ENCODE measurements at places on chromosomes 16 and 17.
A peak's percentile ranks its signal among the peaks of the same experiment; 100 is the strongest.

GRCh38 chr16:29641561-29641960, 21.5 kb upstream of the SPN start:
- DNase-seq, result no peak

- peak; percentile 57 for DNase-seq
These were observed 32.8 kb downstream of the CACNA1G start for GRCh38 chr17:50593321-50593720.

DNA sequence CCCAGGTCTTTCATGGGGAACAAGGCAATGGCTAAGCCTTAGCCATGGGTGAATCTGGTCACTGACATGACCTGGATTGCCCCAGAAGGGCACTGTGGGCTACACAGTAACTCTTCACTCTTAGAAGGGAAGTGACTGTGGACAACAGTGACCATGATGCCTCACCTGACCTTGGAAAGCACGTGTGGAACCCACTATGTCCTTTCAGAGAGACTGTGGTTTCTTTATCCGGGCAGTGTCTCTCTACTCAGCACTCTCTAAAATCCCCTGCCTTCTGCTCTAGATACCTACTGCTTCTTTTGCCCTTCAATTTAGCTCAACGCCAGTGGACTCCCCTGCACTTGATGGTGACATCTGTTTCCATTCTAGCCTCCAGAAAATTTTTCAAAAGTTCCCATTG, 66.1 kb upstream of the ANKFN1 start:
- DNase-seq, result no peak

- DNase-seq, result no peak
These were observed 210.2 kb downstream of the PARN start for GRCh38 chr16:14419817-14420216.

GRCh38 chr16:55478827-55479429, at the start of gene MMP2:
TSS of gene MMP2 (plus strand) at chr16:55479198. CDS start at chr16:55479480, 282 bp downstream.
- DNase-seq, result no peak

DNA sequence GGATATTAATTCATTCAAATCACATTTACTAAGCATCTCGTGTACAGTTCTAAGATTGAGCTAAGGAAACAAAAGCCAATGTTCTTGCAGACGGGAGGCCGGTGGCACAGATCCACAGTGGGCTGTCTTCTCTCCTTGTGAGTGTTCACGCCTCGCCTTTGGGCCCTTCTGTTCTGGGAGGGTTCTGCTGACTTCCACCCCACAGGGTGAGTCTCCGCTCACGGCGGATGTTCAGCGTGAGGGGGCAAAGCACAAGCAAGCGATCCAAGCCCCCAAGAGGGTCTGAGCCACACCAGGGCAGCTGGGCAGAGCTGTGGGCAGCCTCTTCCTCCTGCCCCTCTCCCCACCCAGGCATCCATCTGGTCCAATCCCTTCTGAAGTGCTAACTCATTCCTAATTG, 84.3 kb upstream of the DOC2B start:
- DNase-seq, result no peak

- no peak for DNase-seq
These were observed 263.5 kb downstream of the SNX29 start for GRCh38 chr16:12240036-12240435.

GRCh38 chr17:68777243-68777855, 176.2 kb upstream of the FAM20A start:
- peak; percentile 64 for DNase-seq

DNA sequence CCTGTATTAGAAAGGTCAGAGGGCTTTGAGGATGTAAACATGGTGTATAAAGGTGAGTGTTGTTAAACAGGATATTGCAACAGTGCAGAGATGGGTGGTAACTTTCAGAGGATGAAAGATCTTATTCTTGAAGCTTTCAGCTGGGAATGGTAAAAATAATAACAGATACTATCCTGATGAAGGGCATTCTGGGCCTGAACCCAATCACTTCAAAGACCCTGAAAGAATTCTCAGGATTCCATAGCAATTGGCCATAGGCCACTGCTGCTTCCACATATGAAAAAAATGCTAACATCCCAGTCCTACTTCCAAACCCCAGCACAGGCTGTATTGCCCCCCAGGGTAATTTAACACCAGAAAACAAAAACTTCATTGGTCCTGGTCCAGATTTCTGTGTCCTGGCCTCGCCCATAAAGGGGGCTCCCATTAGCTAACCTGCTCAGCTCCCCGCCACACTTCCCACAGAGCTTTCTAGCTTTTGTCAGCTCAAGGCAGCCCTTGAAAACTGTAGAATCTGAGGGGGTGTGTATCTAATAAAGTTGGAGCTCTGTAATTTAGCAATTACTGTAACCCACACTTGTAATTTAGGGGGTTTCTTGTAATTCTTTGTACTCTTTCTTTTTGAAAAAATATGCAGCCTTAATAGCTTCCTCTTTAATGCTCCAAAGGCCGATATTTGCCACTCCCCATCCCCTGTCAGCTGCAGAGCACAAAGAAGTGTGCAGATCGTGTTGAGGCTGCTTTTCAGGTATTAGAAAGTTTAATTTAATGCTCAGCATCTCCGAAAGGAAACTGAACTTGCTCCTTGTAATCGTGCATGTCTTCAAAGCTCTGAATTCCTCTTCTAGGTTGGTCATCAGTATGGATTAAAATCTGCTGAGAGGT, 371.5 kb downstream of the SEC14L1 start:
- no peak for DNase-seq

GRCh38 chr16:54648575-54648974, 282.1 kb upstream of the IRX5 start:
- DNase-seq, result peak; percentile 43

DNA sequence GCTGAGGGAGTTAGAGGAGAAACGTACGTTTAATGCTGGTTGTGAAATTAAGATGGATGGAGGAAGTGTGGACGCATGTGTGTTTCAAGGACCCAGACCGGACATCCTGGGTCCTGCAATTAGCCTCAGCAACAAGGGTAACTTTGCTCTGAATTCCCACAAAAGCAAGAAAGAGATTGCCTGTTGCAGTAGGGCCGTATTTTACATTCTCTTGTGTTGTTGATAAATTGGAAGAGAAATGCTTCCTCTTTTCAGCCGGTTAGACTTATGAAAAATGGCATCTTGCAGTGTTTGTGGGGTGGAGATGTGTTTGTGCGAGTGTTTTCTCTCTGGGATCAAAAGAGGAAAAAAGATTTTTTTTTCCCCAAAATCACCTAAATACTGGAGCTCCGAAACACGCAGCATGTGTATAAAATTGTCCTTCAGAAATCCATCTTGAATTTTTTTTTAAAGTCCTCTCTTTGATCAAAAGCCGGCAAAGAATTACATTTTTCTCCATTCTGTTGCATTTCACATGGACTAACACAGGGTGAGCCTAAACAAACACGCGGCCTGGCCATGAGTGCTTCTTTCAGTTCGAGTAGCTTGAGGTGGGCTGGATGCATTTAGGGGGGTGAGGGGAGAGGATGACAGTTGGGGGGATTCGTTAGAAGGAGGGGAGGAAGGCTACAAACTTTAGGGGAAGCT, 251.6 kb downstream of the C16orf95 start:
- no peak for DNase-seq

DNA sequence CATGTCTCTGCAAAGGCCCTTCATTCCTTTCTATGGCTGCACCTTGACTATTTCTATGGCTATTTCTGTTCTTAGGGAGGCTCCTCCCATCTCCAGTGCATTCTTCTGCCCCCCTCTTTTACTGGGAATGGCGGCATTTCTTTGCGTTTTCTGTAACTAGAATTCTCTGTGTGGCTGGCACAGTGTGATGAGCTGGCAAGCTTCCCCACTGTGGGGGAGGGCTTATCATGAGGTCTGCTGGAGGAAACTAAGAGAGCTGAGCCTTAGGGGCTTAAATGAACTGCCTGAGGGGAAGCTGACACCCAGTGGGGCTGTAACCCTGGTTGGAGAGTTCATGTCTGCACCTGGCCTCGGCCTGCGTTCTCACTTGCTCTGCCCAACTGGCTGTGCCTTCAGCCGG, 1.5 kb upstream of the CARD14 start:
- DNase-seq, result no peak

DNA sequence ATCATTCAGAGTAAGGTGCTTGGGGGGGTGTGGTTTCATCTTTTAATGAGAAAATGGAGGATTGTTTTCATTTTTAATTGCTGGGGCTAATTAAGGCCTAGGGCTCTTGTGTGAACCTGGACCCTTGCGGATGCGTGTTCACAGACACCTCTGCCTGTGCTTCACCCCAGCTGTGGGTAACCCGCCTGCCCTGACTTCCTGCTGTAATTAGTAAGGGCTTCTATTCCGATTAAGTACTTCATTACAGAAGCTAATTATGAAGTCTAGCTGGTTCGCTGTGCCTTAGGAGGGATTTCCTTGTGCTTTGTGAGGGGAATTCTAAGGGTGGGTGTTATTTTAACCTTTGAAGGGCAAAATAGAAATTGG, 215.3 kb downstream of the PMP22 start:
- DNase-seq, result no peak

DNA sequence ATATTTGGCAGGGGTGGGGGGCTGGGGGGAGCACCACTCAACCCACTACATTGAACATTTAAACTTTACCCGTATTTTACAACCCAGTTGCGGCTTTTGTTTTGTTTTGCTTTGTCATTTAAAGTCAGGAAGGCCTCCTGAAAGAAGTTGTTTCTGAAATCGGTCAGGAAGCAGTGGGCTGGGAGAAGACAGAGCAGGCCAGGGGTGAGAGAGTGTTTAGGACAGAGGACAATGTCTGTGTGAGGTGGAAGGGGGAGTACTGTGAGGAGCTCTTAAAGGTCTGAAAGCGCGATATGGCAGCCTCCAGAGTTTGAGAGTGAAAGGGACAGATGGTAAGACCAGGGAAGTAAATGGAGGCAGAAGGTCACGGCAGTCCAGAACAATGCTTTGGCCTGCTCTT, 6.1 kb upstream of the WFIKKN2 start:
- no peak for DNase-seq

DNA sequence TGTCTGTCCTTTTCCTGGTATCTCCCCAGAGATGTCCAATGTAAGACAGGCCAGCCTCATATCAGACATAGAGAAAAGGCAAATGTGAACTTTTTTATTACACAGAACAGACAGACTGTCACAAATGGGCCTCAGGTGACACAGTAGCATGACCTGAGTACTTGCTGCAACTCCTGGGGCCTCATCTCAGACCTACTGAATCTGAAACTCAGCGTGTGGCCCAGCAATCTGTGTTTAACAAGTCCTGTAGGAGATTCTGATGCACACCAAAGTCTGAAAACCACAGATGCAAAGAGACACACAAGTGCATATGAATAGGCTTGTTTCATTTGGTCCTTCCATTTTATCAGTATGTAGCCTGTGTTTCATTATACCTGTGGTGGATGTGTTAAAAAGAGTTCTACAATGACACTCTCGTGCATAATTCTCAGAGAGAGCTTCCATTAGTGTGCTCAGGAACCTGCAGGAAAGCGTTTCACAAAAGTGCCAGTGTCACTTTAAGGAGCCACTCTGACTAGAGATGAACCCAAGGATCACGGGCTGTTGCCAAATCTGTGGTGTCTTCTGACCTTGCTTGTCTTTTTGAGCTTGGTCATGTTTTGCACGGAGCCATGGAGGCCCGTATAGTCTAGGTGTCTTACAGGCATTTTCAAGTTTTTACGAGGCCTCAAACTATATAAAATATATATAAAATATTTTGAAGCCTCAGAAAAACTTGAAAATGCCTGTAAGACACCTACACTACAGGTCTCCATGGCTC, 33.8 kb upstream of the NF1 start:
- DNase-seq, result no peak

DNA sequence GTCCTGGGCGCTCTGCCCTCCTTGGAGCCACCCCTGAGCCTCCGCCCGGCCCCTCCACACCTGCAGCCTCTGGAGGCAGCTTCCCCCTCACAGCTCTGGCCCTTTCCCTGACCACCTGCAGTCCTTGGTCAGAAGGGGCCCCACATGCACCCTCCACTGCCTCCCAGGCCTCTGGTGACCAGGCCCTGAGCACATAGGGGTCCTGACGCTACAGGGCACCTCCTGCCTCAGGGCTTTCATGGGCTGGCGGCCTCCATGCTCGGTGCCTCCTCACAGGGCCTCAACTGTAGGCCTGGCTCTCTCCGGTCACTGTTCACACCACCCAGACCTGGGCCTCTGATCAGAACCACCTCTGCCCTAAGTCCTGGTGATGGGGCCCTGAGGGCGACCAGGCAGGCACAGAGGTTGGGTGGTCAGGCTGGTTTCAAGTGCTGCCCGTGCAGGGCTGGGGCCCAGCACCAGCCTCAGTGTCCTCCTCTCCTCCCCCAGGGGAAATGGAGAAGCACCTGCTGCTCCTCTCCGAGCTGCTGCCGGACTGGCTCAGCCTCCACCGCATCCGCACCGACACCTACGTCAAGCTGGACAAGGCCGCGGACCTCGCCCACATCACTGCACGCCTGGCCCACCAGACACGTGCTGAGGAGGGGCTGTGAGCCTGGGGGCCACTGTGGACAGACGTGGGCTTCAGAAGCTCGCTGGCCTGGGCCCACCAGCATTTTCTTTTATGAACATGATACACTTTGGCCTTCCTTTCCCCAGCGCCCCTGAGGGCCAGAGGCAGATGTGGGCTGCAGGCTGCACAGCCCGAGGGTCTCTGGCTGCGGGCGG, 3.9 kb downstream of the APRT start:
- no peak for DNase-seq

GRCh38 chr16:10120953-10121352, 61.3 kb downstream of the GRIN2A start:
- no peak for DNase-seq

All from NCI-H748 treated with DMSO at 0.1 percent for 48 hours (cell line).